ENCODE measurements at places on chromosomes 13 and 19. TPM values are rescaled to one million over a fixed set of nuclear protein-coding genes. Genes with fewer than 3 reads are reported as not detected.

Gene REEP6
- 1.3 TPM for total RNA-seq

Gene ZNF540
- total RNA-seq: 1.3 TPM

DNA sequence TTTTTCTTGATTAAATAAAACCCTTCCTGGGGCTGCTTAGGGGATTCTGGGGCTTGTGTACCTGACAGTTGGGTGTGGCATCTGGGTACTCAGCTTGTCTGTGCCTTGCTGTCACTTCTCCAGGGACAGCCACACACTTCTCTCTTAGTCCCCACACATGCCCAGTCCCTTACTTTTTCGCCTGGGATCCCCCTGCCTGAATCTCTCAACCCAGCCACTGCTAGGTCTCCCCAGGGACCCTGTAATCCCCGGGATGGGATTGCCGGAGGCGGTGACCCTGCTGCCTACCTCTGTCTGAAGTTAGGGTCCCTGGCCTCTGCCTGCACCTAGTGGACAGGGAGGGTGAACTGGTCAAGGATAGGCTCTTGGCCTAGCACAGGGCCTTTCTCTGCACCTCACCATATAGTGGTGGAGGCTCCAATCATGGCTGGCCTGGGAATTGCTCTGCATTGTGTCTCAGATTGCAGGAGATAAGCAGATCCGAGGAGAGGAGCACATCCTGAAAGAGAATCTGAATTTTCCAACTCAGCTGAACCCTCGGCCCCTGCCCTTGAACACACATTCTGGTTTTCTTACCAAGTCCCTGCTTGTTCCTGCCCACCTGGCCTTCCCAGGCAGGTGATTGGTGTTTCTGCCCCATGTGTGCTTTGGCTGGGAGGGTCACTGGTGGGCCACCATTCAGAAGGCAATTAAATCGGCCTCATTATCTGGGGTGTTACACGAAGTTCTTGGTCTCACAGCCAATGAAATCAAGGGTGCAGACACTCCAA is 8.7 kb upstream of the ZNF492 start:
- DNase-seq: no peak

DNA sequence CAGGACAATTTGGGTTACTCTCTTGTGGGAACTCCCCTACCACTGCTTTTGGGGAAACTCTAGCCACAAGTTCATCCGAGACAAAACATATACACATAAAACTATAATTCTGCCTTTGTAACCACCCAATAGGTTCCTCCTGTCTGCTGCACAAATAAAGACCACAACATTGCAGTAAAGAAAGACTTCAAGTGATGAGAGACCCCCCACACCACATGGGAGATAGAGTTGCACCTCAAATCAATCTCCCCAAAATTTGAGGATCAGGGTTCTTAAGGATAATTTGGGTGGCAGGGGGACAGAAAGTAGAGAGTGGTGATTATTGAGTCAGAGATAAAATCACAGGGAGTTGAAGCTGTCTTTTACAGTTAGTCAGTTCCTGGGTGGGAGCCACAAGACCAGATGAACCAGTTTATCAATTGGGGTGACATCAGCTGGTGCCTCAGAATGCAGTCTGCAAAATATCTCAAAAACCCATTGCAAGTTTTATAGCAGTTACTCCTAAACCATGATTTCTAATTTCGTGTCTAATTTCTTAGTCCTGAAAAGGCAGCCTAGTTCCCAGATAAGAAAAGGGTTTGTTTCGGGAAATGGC is 1348.5 kb downstream of the PCDH9 start:
- DNase-seq: no peak

Gene PRR19
- 0.17 TPM for total RNA-seq

DNA sequence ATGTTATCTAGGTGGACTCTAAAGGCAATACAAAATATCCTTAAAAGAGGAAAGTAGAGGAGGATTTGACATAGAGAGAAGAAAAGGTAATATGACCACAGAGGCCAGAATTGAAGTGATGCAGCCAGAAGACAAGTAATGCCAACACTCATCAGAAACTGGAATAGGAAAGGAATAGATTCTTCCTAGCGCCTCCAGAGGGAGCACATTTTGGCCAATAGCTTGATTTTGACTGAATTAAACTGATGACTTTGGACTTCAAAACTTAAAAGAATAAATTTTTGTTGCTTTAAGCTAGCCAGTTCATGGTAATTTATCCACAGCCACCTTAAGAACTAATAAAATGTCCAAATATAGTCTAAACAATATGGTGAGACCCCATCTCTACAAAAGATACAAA is 1921.9 kb downstream of the OLFM4 start:
- no peak for DNase-seq

GRCh38 chr13:73803997-73804396 is 330.2 kb downstream of the KLF12 start:
- DNase-seq: peak; percentile 32

DNA sequence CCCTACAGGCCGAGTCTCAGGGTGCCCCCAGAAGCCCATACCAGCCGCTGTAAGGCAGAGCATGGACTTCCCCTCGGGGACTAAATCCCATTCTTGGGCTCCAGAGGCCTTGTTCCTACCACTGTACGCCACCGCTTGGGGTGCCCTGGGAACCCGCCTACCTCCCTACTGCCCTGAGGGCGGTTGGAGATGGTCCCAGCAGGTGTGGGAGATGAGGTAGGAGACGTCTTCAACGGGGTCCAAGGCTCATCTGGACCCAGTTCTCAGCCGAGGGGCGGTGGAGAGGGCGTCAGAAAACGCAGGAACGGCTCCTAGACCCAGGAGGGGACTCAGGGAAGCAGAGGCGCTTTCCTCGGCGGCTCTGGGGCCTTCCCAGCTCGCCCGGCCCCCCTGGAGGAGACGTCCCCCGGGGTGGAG is 833 bp upstream of the ZIK1 start:
- no peak for DNase-seq

Measured in fibroblast of lung (primary cell).